ENCODE measurements at places on chromosomes 4 and X.

DNA sequence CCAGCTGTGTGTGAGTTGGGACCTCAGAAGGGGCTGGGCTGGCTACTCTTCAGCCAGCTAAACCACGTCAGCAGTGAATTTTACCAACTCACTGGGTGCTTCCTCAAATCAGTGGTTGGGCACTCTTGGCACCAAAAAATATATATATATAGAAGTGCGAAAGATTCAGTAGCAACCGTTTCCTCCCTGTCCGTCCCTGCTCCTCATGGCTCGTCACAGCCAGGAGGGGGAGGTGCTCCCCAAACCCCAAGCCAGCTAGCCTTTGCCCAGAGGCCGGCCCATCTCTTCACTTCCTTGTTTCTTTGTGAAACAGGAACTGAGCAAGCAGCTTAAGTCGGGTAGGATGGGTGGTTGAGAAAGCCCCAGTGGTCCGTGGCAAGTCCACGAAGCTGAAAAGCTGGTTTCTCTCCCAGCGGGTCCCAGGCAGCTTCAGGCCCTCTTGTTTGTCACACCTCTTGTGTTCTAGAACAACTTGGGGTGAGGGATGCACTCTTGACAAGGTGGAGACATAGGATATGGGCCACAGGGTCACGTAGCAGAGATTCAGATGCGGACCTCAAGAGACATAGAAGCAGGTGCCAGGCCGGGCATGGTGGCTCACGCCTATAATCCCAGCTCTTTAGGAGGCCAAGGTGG lies 6.8 kb upstream of the SASH3 start:
- no peak for DNase-seq

- no peak for DNase-seq
Observed at GRCh38 chr4:101348367-101348827, 1.1 kb upstream of the PPP3CA start.

- no peak for DNase-seq
Observed at GRCh38 chr4:53659737-53660136, 68.5 kb upstream of the LNX1 start.

DNA sequence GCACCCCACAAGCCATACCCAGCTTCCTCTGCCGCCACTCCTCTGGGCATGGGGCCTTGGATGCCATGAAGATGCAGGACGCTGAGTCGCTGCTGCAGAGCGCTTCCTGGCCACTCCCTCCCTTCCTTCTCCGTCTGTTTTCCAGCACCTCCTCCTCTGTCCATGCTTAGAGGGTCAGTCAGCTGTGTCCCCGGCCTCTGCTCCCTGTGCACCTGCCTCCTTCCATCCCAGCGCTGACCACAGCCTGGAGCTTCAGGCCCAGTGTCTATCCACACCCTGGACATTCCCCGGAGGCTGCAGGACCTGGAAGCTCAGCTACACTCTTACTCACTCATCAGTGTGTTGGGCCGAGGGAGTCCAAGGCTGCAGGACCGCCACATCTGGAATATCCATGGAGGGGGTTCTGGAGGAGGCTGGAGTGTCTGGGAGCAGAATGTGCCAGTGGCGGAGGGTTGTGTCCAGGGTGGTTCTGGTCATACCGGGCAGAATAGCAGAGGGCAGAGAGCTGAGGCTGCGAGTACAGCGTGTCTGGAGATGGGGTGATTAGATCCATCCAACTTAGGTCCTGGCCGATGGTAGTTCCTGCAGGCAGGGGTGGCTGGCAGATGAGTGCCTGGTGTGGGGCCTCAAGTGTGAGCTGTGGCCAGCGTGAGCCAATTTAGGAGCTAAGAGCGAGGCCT lies 58.6 kb upstream of the ADRA2C start:
- no peak for DNase-seq

DNA sequence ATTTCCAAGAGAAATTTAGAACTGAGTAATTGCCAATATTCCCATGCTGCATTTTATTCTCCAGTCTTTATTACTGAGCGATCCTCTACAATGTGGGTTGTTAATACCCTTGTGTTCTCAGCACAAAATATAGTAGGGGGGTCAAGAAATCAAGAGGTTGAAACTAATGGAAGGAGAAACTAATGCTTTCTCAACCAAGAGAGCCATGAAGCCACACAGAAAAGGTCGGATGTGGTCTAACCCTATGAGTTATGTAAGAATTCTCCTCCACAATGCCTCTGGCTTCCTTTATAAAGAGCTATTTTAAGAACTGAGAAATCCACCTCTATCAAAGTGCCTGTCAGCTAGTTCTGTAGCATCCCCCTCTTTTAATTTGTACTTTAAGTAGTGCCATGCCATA lies 268.5 kb downstream of the CHIC1 start:
- no peak for DNase-seq

GRCh38 chrX:149313871-149314371 lies 191.2 kb downstream of the IDS start:
- DNase-seq = no peak

- no peak for DNase-seq
Observed at GRCh38 chrX:107467271-107467670, 17.8 kb downstream of the FRMPD3 start.

DNA sequence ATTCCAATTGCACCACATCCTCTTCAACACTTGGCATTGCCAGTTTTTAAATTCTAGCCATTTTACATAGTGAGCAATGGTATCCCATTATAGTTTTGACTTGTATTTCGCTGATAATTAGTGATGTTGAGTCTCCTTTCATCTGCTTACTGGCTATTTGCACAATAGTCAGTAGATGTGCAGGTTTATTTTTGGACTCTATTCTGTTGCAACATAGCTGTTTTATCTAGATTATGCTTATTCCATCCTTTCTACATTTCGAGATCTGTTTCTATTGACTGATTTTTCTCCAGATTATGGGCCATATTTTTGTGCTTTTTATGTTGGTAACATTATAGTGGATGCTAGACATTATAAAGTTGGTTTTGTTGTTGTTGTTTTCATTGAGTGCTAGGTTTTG lies 106.1 kb downstream of the WWC2 start:
- DNase-seq = no peak

Measured in NCI-H2227 treated with DMSO at 0.1 percent for 48 hours (cell line).